ENCODE measurements at places on chromosomes 4 and X.

- DNase-seq = no peak
Observed at GRCh38 chr4:159206427-159206871, 103.6 kb downstream of the RAPGEF2 start.

DNA sequence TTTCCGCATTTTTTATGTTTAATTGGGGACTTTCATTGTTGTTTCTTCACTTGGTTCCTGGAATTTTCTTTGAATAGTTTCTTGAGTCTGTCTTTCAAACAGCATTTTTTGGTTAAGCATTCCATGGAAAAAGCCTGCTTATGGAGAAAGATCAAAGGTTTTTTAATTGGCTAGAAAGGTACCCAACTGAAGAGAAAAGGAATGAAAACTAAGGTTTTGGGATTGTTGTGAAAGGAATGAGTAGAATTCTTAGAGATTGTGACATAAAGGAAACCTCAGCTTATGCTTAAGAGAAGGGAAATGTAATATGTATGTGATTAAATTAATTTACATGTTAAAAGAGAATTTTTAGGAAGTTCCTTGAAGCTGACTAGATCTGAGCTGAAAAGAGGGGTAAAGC lies 82.8 kb downstream of the CCKAR start:
- no peak for DNase-seq

DNA sequence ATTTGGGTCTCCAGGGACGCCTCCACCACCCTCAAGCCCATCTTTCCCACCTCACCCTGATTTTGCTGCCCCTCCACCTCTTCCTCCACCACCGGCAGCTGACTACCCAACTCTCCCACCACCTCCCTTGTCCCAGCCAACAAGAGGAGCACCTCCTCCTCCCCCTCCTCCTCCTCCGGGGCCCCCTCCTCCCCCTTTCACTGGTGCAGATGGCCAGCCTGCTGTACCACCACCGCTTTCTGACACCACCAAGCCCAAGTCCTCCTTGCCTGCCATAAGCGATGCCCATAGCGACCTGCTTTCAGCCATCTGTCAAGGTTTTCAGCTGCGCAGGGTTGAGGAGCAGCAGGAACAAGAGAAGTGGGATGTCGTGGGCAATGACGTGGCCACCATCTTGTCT lies 32.4 kb upstream of the ZNF81 start:
- DNase-seq = no peak

- no peak for DNase-seq
Observed at GRCh38 chrX:23871905-23872546, 35.7 kb downstream of the APOO start.

- DNase-seq = no peak
Observed at GRCh38 chr4:108702960-108703359, 52.6 kb downstream of the OSTC start.

- DNase-seq = no peak
Observed at GRCh38 chr4:101127176-101127790, 220.0 kb downstream of the PPP3CA start.

DNA sequence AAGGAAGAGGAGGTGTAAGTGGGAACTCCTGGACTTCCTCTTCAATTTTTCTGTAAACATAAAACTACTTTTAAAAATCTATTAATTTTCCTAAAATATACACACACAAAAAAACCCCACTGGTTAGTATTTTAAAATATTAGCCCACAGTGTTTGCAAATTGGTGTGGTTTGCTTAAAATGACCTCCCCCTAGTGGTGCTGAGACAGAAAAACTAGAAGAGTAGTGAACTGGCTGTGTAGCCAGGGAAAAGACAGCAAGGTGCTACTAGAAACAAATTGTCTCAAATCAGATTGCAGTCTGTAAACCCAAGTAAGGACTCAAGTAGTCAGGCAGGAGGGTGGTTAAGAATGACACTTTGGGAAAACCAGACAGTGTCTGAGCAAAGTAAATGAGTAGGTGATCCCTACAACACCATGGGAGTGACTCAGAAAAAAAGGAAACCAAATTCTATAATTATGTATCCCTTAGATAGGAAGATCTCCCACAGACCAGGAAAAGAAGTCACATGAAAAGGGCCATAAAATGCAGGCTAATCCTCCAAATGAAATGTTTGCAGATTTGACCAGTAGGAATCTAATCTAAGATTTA lies 26.0 kb downstream of the AMTN start:
- peak; percentile 31 for DNase-seq

DNA sequence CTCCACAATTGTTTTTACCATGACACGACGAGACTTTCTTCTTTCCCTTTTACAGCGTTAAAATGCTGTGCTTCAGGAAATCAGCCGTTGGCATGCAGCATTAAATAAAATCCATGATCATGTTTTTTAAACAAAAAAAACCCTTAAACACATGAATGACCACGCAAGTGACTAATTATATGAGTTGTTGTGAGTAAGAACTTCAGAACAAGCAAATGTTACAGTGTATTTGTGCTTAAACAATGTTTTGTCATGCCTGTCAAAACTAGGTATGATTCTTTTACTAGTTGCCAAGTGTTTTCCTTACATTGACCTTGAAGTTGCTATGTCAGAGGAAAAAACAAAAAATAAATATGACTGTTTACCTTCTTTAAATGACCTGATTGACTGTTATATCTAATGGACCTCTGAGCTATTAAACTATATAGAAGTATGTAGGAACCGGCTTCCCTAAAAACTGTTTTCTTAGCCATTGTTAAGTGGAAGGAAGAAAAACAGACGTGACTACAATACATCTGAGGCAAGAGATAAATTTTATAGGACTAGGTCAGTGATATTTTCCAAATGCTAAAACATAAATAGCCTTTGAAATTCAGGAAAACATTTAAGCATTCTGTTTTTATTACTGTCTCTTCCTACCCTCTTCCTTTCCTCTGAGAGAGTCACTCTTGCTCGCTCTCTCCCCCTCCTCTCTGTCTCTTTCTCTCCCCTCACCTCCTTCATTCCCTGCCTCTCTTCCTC lies 197.1 kb downstream of the PALLD start:
- DNase-seq = no peak

GRCh38 chrX:16807976-16808542 lies 21.8 kb downstream of the TXLNG start:
- DNase-seq = no peak

DNA sequence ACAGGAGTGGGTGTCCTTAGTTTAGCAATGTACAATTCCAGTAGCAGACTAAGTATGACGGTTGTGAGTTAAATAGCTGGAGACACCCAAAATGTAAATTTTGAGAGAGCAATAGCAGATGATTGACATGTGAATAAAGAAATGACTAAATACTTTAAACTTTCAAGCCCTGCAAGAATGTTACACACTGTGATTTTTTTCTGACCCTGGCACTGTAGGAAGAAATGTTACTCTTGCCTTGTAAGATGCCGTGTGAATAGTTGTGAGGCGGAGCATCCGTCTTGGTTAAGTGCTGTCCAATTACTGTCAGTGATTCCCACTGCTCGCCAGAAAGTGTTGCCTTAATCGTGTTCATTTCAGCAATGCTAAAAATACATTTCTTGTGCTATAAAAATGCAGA lies 1248.1 kb downstream of the RAPGEF2 start:
- no peak for DNase-seq

DNA sequence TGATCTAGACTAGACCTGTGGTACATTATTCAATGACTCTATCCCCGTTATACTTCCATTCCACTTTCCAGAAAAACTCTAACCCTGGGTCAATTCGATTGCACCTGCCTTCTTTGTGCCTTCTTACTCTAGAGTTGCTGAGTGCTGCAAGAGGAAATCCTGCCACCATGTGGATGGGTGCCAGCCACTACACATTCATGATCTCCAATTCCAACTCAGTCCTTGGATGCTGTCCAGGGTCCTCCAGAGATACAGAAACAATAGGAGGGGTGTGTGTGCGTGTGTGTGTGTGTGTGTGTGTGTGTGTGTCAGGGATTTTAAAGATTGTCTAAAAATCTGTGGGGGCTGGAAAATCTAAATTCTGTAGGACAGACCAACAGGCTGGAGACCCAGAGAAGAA lies 42.9 kb upstream of the INTS6L start:
- DNase-seq = peak; percentile 29

- peak; percentile 16 for DNase-seq
Observed at GRCh38 chrX:22135994-22136684, 104.0 kb downstream of the PHEX start.

GRCh38 chr4:155658681-155659064 lies 8.0 kb upstream of the GUCY1A1 start:
- DNase-seq = no peak

- peak; percentile 64 for DNase-seq
Observed at GRCh38 chr4:111781611-111782010, 363.6 kb upstream of the FAM241A start.

GRCh38 chrX:32545101-32545500 lies 666.2 kb downstream of the DMD start:
- DNase-seq = no peak

- no peak for DNase-seq
Observed at GRCh38 chr4:140070366-140070765, 83.6 kb downstream of the MAML3 start.
